ENCODE measurements at places on chromosomes 13 and 19. TPM values are rescaled to one million over a fixed set of nuclear protein-coding genes. Genes with fewer than 3 reads are reported as not detected.

PSG5 gene
- total RNA-seq: 0.86 TPM

CRX gene
- total RNA-seq: not detected

DZIP1 gene
- total RNA-seq: 49.2 TPM

GNA15 gene
- not detected for total RNA-seq

NMRK2 gene
- total RNA-seq: 0.73 TPM

LILRA2 gene
- not detected for total RNA-seq

RCBTB1 gene
- 16.3 TPM for total RNA-seq

TMPRSS9 gene
- 0.16 TPM for total RNA-seq

CD22 gene
- not detected for total RNA-seq

PROZ gene
- total RNA-seq: not detected

CLEC17A gene
- total RNA-seq: 0.09 TPM

HNRNPL gene
- total RNA-seq: 314 TPM

ZNF541 gene
- not detected for total RNA-seq

CYP2A6 gene
- not detected for total RNA-seq

MISP3 gene
- 0.70 TPM for total RNA-seq

EDDM13 gene
- total RNA-seq: not detected

CBY2 gene
- not detected for total RNA-seq

ZNF304 gene
- total RNA-seq: 11.5 TPM

SAMD4B gene
- total RNA-seq: 95.0 TPM

CRLF1 gene
- 53.1 TPM for total RNA-seq

GFY gene
- not detected for total RNA-seq

CD177 gene
- not detected for total RNA-seq

ZNF426 gene
- 31.8 TPM for total RNA-seq

GIPR gene
- 4.6 TPM for total RNA-seq

KLF2 gene
- 1.9 TPM for total RNA-seq

ZNF470 gene
- 6.8 TPM for total RNA-seq

KCNN4 gene
- total RNA-seq: 3.6 TPM

ZNF99 gene
- total RNA-seq: not detected

ZNF701 gene
- total RNA-seq: 15.6 TPM

ICAM5 gene
- total RNA-seq: 0.07 TPM

CD79A gene
- total RNA-seq: 0.41 TPM

FOSB gene
- 13.3 TPM for total RNA-seq

CNN1 gene
- total RNA-seq: 236 TPM

CGB5 gene
- total RNA-seq: 6.5 TPM
